Midbrain (tissue), 1 donor: ENCODE measurements at places on chromosomes 1 and 21.
A peak's percentile ranks its signal among the peaks of the same experiment; 100 is the strongest.

DNA sequence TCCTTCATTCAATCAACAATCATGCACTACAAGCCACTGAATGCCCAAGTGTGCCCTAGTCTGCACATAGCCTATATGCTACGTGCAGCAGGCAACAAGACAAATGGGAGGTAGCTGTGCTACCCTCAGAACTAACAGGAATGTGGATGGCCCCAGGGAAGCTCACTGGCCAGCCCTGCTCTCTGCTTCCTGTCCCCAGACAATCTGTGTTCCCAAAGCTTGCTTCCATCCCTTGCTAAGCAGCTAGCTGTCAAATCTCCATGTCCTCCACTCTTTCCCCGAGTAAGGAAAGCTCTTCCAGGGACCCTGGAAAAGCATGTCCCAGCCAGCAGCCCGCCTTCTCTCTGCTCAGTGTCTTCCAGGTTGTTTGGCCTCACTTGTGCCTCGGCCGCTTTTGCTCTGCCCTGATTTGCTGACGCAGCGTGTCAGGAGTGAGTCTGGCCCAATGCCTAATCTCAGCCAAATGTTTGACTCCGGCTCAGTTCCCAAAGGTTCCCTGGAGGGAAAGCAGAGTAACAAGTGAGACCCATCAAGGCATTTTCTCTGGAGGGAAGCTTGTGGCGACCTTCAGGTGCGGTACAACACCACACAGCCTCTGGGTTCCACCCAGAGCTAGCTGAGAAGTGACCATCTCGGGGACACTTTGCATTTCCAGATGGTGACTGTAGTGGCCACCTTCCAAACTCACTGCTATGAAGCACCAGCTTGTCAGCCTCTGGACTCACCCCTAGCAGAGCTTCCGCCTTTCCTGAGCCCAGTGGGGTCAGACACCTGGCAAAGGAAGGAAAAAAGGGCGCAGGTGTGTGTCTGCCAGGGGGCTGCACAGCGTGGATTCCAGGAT lies 243.4 kb downstream of the RHOU start:
- no peak for DNase-seq

DNA sequence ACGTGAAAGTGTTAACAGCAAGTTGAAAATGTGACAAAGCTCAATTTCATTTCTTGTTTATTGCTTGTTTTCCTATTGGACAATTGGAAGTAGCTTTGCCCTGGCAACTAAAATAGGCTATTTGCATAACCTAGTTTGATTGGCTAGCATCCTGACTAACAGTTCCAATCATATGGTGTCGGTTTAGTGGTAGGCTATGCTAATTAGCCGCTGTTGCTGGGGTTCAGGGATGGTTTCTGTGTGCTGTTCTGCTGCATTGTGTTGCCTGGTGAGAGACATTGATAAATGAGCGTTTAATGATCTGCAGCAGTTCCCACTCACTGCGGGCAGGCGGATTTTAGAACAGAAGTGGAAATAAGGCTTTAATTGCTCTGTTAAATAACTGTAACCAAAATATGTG lies 68.5 kb downstream of the DYRK1A start:
- peak; percentile 91 for DNase-seq

DNA sequence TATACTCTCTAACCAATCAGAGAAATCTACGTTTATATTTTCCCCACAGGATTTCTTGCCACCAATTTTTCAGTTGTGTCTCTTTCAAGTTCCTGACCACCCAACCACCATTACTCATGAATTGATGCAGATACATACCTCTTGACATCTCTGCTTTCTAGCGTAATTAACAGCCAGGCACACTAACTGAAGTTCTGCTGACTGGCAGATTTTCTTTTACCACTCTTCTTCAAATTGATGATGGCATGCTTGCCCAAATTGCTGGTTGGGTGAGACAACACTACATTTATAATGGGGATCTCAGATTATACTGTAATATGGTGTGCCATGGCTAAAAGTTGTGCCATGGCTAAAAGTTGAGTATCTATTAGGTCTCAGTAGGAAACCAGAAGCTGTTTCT lies 566.7 kb downstream of the ADGRL2 start:
- DNase-seq = no peak

GRCh38 chr1:167168424-167168823 lies 52.3 kb upstream of the POU2F1 start:
- no peak for DNase-seq

DNA sequence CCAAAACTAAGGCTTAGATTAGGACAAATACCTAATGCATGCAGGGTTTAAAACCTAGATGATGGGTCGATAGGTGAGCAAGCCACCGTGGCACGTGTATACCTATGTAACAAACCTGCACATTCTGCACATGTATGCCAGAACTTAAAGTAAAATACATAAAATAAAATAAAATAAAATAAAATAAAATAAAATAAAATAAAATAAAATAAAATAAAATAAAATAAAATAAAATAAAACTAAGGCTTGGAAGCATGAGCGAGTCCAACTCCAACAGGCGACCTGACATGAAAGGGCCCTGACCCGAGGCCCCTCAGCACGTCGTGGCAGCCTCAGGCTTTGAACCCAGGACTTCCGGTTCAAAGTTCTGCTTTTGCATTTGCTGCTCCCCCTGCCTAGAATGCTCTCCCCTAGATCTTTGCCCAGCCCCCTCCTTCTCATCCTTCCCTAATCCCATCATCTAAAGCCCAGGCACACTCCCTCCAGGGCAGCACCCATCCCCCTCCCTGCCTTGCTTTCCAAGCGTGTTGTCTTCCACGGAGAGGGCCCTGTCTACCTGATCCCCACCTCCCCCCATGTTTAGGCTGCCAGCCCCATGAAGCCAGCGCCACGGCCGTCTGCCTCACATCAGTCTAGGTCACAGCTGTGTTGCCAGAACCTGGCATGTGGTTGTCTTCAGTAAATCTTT lies 64.3 kb downstream of the TAS1R2 start:
- no peak for DNase-seq

GRCh38 chr1:235712812-235713211 lies 63.2 kb upstream of the GNG4 start:
- DNase-seq = no peak

- DNase-seq = no peak
These were observed 331.9 kb downstream of the DISC1 start for GRCh38 chr1:231958448-231958847.

- DNase-seq = no peak
These were observed 272.5 kb upstream of the RUNX1 start for GRCh38 chr21:35321322-35322200.

- no peak for DNase-seq
These were observed 46.1 kb upstream of the ABCG1 start for GRCh38 chr21:42172596-42173483.

DNA sequence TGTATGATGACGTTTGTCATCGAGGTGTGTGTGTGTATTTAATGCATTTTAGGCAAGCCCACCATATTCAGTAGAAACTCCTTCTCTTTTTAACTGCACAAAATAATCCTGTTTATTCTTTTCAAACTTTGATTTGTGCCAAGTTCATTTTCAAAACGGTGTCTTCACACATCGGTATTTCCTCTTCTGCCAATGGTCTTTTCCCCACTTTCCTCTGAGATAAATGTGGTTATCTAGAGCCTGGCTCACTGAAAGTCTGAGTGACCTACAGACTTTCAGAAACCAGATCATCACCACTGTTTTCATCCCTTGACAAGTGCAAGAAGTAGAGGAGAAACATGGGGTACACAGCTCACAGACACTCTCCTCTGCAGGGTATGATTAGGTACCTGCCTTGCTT lies 69.4 kb downstream of the GPATCH2 start:
- DNase-seq = no peak

GRCh38 chr1:19712928-19713327 lies 48.3 kb downstream of the HTR6 start:
- DNase-seq = no peak

GRCh38 chr21:46054451-46054881 lies 43.4 kb upstream of the COL6A2 start:
- no peak for DNase-seq

GRCh38 chr1:183881387-183882131 lies 76.6 kb downstream of the RGL1 start:
- no peak for DNase-seq

- no peak for DNase-seq
These were observed 173.3 kb downstream of the RWDD3 start for GRCh38 chr1:95407131-95407885.

- no peak for DNase-seq
These were observed 210.0 kb downstream of the HLX start for GRCh38 chr1:221089273-221089672.

DNA sequence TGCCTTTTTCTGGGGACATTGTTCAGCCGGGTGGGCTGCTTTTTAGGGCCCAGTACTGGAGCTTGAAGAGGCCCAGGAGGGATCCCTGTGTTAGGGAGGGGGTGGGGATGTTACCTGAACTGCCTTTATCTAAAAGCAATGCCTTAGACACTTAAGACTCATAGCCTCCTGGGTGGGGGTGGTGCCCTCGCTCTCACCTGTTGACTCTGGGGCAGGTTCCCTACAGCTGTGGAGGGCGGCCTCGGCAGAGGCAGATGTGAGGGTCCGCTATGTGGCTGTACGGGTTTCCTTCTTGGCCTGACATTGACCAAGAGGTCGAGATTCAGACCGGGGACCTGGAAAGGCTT lies 716 bp downstream of the INAVA start:
- DNase-seq = no peak

GRCh38 chr1:85137660-85138059 lies 63.2 kb downstream of the SYDE2 start:
- DNase-seq = peak; percentile 45

GRCh38 chr1:40232444-40232843 lies 15.3 kb upstream of the TMCO2 start:
- DNase-seq = no peak

DNA sequence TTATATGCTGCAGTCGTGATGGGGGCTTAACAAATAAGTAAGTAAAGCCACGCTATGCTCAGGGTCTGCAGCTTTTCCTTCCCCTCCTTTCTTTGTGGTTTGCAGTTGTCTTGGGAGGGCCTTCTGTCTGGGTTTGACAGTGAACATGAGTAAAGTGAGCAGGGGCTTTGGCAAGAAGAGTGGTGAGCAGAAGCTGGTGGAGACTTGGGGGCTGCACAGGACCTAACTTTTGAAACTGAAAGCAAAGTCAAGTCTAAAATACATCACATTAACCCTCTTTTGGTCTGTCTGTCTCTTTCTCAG lies 368.6 kb upstream of the VAMP3 start:
- DNase-seq = no peak

DNA sequence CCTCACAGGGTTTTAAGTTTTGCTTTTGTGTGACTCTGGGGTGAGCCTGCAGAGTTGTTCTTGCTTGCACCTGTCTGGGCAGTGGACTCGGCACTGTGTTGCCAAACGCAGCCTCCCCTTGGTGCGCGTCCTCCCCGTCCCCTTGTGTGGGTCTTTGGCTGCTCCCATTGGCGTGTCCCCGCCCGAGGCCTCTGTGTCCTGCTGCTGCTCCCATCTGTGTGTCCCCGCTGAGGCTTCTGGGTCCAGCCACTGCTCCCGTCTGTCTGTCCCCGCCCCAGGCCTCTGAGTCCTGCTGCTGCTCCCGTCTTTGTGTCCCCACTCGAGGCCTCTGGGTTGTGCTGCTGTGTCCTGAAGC lies 62.8 kb downstream of the PCNT start:
- DNase-seq = no peak

GRCh38 chr21:33794596-33794995 lies 121.0 kb downstream of the ATP5PO start:
- DNase-seq = no peak

GRCh38 chr1:9101510-9102146 lies 27.3 kb downstream of the GPR157 start:
- DNase-seq = peak; percentile 11

GRCh38 chr21:32733356-32733755 lies 5.5 kb upstream of the SYNJ1 start:
- DNase-seq = no peak

DNA sequence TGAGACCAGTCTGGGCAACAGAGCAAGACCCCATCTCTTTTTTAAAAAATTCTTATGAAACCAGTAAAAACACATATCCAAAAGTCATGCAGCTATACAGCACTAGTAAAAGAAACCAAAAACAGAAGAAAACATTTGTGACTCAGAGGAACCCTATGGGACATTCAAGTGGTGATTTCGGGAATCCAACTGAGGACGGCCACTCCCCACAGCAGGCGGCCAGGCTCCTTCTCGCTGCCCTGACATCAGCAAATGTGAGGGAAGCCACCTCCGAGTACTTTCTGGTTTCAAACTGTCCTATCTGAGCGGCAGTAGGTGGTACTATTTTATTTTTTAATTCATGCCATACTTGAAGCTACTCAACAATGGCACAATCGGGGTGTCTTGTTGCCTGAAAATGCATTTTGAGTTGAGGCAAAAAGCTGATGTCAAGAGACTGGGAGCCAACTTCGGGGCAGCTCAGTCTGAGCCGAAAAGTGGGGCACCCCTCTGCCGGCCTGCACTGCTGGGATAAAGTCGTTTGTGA lies 3.3 kb downstream of the SUMO3 start:
- DNase-seq = no peak

GRCh38 chr1:192167011-192167410 lies 8.7 kb downstream of the RGS18 start:
- DNase-seq = no peak

GRCh38 chr1:210801501-210801900 lies 332.4 kb downstream of the KCNH1 start:
- no peak for DNase-seq

GRCh38 chr1:99681583-99681982 lies 35.7 kb downstream of the PALMD start:
- no peak for DNase-seq

GRCh38 chr1:25063591-25064416 lies 133.7 kb upstream of the RUNX3 start:
- no peak for DNase-seq

DNA sequence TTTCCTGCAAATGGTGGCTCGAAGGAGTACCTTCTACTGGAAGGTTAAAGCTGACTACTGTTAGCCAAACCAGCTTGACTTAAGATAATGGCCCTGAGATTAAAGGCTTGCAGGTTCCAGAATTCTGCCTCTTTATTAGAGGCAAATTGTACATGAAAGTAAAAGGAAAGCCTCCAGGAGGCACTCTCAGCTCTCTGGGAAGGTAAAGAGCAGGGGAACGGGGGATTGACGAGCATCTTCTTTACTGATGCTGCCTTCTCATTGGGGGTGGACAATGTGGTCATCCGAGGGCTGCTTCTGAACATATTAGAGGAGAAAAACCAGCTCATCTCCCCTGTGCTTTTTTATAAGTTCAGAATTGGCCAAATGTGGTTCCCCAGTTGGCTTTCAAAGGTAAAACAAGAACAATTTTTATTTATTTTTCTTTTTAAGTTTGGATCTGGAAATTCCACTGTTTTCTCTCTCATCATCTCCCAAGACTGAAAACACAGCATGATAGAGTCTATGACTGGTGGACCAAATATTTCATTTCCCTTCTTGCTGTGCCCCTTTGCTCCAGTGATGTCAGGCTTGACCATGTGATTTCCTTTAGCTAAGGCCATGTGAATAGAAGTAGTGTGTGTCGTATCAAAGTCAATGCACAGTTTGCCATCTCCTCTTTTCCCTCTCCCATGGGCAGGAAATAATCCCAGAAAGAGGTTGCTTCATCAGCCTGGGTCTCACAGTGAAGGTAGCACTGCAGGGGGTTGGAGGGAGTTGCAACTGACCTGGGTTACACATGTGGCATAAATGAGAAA lies 292.7 kb downstream of the PRDM2 start:
- DNase-seq = no peak

DNA sequence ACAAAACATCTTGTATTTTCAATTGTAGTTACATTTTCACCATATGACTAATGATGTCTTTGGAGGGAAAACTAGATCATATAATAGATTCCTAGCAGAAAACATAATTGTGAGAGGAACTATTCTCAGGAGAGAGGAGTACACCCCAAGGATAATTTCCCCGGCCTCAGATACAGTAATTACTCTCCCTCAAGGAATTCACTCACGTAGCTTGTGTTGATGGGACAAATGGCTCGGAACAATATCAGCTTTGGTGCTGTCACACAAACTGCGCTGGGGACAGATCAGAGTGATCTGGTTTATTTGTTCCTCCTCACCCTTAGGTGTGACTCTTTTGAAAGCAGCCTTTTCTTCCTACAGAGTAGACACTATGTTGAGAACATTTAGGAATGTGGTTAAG lies 11.2 kb downstream of the ABCG1 start:
- no peak for DNase-seq
